ENCODE measurements at places on chromosomes 2 and 18. TPM values are rescaled to one million over a fixed set of nuclear protein-coding genes. Genes with fewer than 3 reads are reported as not detected.

- no peak for DNase-seq
Observed at GRCh38 chr2:160825433-160825832, 331.8 kb upstream of the RBMS1 start.

- DNase-seq = no peak
Observed at GRCh38 chr2:18001671-18002070, 123.2 kb downstream of the KCNS3 start.

DNA sequence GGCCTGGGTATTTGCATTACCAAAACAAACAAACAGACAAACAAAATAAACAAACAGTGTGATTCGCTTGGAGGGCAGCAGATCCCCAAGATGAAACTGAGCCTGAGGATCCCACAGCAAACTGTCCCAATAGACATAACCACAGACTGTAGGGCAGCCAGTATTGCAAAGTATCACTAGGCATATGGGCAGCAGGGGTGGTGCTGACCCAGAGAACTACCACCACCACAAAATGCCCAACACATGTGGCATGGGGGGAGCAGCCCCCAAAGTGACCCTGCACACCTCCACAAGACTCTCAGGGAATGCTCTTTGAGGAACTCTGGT, 330.1 kb downstream of the CYRIA start:
- DNase-seq = no peak

VSNL1 gene
- polyA plus RNA-seq = 0.70 TPM

GRCh38 chr2:215188078-215188477, 49.7 kb upstream of the ABCA12 start:
- DNase-seq = no peak

GRCh38 chr2:159907909-159908308, 109.9 kb upstream of the CD302 start:
- peak; percentile 49 for DNase-seq

DNA sequence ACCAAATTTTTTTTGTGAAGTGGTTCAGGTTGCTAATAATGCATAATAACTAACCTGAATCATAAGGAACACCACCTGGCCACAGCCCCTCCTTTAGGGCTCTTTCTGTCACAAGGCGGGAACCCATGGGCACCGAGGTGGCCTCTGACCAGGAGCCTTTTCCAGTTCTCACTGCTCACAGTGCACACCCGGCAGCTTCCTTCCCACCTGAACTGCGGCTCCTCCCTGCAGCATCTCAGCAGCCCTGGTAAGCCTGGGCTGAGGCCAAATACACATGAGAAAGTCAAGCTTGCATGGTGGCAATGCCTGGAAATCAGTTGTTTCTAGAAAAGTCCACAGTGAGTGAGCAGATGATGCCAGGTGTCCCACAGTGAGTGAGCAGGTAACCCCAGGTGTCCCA, 77.6 kb upstream of the SNTG2 start:
- no peak for DNase-seq

- DNase-seq = no peak
Observed at GRCh38 chr2:58032764-58033080, 13.9 kb upstream of the VRK2 start.

DNA sequence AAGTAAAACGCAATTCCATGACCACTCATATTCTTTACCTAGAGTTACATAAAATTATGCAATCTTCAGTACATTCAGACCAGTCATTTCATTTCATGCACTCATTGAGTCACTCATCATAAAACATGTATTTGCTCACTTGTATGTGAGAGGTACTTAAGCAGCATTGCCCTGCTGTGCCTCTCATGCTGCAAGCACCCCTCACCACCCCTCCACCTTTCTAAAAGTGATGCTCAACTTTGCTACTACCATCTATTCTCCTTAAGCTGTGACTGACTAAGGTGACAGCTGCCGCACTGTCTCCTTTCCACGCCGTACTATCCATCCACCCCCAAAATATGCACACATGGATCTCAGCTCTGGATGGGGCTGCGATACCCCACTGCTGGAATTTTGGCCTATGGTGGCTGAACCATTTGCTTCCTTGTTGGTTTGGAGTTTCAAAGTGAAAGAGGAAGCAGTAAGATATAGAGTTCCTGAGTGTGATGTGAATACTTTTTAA, 7.2 kb downstream of the ARHGAP25 start:
- DNase-seq = no peak

DNA sequence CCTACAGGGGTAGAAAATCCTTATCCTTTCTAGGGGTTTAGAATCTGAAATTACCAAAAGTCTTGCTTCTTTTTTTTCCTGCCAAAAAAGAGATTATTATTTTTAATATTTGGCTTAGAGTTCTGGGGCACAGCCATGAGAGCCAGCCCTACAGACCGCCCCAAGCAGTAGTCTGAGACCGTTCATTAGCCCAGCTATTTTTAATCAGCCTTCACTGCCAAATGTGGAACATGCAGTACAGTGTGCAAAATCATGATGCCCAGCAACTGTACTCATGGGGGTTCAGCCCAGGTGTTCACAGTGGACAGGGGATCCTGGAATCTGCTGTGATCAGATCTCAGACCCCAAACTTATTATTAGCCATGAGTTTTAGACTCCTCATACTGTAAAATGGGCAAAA, 60.4 kb downstream of the GRB14 start:
- no peak for DNase-seq

ALPP gene
- polyA plus RNA-seq = 0.06 TPM

GRCh38 chr2:148653437-148653836, 8.9 kb downstream of the EPC2 start:
- DNase-seq = no peak

- no peak for DNase-seq
Observed at GRCh38 chr2:161138429-161138828, 21.8 kb upstream of the TANK start.

TNFAIP6 gene
- 2.9 TPM for polyA plus RNA-seq

GAREM1 gene
- polyA plus RNA-seq = 11.8 TPM

- DNase-seq = peak; percentile 93
Observed at GRCh38 chr2:41963661-41964525, 83.9 kb upstream of the PKDCC start.

- no peak for DNase-seq
Observed at GRCh38 chr2:85405201-85406059, 4.7 kb downstream of the CAPG start.

DLGAP1 gene
- 0.69 TPM for polyA plus RNA-seq

DNA sequence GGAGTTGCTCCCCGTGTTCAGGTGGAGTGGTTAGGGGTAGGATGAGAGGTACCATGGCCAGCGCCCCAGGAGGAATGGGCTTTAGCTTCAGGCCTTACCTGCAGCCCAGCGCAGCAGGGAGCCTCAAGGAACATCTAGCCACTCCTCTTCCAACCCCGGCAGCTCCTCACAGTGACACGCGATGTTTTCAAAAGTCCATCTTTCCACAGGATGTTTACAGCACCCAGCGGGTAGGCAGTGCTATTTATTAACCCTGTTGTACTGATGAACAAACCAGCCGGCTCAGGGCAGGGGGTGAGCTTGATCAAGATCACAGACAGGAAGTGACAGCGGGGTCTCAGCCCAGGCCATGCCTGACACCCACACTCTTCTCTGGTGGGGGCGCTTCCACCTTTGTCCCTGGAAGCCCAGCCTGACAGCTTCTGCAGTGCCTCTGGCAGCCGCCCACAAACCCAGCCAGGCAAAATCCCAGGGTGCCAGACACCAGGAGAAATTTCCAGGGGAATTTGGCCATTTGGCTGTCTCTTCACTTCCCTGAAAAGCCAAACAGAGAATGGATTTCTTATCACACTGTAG, 18.4 kb upstream of the PRLH start:
- no peak for DNase-seq

- DNase-seq = no peak
Observed at GRCh38 chr2:67159929-67160328, 237.2 kb upstream of the ETAA1 start.

DNA sequence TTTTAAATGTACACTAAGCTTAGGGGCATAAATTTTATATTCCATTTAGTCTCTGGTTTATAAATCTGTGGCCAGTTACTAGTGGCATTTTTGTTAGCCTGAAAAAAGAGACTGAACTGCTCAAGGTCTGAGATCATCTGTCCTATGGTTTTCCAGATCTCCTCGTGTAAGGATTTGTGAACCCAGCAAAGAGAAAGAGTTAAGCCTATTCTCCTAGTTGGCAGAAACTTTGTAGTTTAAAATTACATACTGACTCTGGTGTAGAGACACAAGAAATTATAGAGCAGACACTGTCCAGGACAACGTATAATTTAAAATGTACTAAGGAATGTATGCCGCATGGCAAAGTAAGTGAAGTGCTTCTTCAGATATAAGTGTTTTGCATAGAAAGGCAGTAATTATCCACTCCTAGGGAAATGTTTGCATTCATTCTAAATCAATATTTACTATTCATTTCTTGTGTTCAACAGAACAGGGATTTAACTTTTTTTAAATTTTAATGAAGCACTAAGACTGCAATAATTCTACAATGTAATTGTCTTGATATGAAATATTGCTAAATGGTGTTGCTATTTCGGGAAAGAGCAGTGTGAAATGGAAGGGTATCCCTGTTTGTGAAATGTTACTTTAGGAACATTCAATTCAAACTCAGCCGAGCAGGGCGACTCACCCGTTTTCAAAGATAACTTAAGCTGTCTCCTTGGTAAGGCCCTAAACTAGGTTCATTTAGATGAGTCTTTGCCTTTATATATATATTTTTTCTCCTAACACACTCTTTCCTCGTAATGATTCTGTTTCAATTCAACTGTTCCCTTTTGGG, 508.4 kb upstream of the ZEB2 start:
- no peak for DNase-seq

DNA sequence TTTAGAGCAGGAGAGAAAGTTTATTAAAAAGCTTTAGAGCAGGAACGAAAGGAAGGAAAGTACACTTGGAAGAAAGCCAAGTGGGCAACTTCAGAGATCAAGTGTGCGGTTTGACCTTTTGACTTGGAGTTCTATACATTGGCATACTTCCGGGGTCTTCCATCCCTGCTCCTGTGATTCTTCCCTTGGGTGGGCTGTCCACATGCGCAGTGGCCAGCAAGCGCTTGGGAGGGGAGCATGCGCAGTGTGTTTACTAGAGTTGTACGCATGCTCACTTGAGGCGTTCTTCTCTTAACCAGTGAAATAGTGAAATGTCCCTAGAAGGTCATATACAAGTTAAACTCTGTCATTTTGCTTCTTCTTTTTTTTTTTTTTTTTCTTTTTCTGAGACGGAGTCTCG, 56.9 kb upstream of the ZNF532 start:
- DNase-seq = no peak

DNA sequence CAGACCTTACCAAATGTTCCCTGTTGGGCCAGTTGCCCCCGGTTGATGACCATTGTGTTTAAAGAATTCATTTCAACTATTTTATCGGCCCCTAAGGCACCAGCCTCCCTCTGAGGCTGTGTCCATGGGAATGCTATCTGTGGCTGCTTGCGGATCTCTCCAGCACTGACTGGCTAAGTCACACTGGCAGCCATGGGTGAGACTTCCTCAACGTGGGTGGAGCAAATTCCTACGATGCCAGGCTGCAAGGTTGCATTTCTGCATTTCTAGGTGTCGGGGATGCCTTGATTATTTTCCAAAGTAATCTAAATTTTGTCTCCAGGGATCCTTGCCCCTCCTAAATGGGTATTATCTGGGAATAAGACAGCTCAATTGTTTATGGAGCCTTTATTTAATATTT, 6.2 kb downstream of the CXCR4 start:
- DNase-seq = no peak

DNA sequence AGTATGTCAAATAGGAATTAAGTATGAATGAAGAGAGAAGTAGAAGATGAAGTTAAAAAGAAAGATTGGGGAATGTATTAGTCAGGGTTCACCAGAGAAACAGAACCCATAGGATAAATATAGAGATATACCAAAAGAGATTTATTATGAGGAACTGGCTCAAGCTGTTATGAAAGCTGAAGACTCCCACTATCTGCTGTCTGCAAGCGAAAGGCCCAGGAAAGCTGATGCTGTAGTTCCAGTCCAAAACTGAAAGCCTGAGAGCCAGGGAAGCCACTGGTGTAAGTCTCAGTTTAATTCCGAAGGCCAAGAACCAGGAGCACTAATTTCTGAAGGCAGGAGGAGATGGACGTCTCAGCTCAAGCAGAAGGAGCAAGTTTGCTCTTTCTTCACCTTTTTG, 200.9 kb upstream of the FN1 start:
- DNase-seq = no peak

Data from large intestine (tissue), 12 donors.